ENCODE measurements at places on chromosomes 4 and X. TPM values are rescaled to one million over a fixed set of nuclear protein-coding genes. Genes with fewer than 3 reads are reported as not detected.

GRCh38 chr4:45317276-45317675 lies 590.9 kb upstream of the GNPDA2 start:
- DNase-seq, result no peak

GRCh38 chr4:113566015-113566795 lies 195.3 kb downstream of the CAMK2D start:
- DNase-seq, result no peak

DNA sequence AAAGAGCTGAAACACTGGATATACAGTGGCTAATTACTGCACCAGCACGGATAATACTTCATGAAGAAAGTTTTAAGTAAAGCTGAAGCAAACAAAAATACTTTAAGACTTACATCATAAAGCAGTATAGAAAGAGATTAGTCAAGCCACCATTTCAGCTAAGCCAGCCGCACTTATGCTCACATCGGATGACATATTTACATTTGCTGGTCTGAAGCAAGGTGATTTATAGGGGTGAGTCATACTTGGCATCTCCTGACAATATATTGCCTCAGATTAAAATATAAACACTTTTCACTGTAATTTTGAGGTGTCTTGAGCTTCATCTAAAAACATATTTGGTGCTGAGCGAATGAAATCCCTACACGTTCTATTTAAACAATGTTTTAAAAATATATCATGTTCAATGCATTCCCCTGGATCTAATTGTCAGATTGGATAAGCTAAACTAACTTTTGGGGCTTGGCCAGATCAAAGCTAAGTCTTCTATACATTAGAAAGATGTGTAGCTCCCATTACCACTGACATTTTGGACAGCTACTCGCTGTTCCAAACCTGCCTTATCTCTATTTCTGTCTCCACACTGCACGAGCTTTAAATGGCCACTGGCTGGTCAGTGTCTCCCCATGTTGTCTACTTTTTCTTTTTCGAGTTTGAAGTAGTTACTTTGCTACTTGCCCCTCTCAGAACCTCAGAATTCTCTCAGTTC lies 103.2 kb downstream of the VCX2 start:
- no peak for DNase-seq

RAB33A gene
- polyA plus RNA-seq, result 2.0 TPM

GRCh38 chr4:155496294-155496626 lies 119.5 kb upstream of the MAP9 start:
- no peak for DNase-seq

GRCh38 chr4:165874791-165875371 lies 1.8 kb downstream of the TLL1 start:
- DNase-seq, result peak; percentile 3

DNA sequence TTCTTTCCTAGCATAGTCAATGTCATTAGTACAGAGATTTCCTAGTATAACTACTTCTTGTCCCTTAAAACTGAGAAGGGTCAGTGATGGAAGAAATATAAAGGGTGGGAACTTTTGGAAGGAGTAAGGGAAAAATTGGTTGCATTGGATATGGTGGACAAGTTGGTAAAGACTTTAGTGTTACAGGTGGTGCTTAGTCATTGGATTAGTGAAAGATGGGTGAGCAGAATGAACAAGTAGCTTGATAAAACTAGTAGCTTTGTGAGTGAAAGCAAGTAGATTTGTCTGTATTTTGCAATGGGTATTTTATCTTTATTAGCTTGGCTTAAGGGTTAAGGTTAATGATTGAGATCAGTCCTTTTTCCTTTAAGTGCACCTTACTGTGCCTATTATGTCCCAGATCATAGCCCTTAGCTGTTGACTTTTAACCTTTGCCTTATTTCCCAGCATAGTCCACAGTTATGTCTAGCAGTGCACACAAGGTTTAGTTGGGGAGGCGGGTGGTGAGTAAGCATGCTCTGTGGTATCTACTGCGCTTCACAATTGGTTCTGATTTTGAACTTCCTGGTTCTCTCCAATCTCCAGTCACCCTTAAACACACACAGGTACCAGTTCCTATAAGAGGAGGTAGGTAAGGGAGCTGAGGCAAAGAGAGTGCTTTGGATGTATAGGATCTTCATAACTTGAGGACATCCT lies 9.5 kb downstream of the WDR44 start:
- no peak for DNase-seq

NHSL2 gene
- 1.7 TPM for polyA plus RNA-seq

Measured in SK-N-SH (cell line).